ENCODE measurements at places on chromosomes 16 and 17.

DNA sequence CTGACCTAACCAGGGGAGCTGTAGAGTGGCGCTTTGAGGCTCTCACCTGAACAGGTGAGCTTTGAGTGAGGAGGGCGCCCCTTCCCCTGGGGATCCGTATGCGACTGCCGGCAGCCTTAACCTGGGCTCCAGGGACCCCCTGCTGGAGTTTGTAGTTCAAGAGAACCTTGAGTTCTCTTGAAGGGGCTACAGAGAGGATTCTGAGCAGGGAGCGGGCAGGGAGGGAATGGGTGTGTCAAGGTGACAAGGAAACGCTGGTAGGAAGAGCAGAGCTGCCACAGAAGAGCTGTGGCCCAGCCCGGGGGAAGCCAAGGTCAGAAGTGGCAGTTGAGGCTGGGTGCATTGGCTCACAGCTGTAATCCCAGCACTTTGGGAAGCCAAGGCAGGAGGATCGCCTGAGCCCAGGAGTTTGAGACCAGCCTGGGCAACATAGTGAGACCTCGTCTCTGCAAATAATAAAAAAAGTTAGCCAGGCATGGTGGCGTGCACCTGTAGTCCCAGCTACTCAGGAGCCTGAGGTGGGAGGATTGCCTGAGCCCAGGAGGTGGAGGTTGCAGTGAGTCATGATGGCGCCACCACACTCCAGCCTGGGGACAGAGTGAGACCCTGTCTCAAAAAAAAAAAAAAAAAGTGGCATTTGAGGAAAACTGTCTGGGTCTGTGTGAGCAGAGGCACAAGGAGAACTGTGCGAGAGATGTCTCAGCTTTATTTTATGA is 1.2 kb downstream of the LLGL2 start:
- DNase-seq, result no peak

DNA sequence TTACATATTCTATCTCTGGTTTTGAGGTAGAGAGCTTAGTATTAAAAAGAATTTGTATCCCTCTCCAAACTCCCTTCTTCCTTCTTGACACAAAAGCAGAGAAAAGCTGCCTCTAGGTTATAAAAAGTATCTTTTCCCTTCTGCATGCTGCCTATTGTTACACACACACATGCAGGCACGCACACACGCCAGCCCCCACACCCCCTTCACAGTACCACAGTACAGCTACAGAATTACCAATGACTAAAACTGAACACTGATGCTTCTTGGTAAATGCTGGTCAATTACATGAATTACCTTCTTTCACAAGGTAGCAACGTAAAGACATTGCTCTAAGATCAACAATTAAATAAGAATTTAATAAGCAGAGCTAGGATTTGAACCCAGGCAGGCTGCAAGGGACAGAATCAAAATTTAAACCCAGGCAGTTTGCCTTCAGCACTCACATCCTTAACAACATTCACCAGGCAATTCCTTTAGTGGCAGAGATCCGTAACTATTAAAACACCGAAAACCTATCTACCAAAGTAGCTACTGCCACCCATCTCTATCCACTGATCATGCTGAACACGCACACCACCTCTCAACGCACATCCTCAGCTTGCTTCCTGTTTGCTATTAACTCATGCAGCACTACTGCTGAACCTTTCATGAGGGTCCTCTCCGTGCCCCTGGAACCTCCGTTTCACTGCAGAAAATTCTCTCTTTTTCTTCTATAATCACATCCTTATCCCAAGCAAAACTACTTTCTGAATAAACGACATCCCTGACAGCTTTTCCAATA is 37.8 kb downstream of the YWHAE start:
- DNase-seq, result no peak

GRCh38 chr16:53745753-53746266 is 41.9 kb downstream of the FTO start:
- DNase-seq, result no peak

GRCh38 chr16:1278477-1278876 is 22.6 kb downstream of the TPSD1 start:
- DNase-seq, result no peak

GRCh38 chr17:5560361-5560988 is 23.8 kb downstream of the NLRP1 start:
- no peak for DNase-seq

DNA sequence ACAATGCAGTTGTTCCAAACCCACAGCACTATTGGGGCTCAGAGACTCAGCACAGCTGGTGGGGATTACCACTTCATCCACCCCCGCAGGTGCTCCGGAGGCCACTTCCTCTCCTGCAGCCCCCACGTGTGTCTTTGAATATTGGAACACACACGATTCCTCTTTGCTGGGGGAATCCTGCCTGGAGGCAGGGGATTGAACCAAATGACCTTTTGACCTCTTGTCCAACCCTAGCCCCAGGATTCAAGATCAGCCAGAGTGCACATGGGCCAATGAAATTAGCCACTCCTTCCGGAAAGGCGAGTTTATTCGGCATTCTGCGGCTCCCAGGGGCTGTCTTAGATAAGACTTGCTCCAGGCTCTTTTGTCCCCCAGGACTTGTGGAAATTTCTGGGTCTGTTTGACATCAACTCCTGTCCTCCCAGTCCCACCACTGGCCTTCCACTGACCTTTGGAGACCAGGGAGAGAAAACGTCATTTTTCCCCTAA is 350.2 kb downstream of the FOXL1 start:
- DNase-seq, result no peak

GRCh38 chr16:31476303-31477219 is 4.6 kb downstream of the TGFB1I1 start:
- peak; percentile 83 for DNase-seq

- no peak for DNase-seq
Observed at GRCh38 chr16:86251682-86252081, 258.6 kb upstream of the FOXF1 start.

DNA sequence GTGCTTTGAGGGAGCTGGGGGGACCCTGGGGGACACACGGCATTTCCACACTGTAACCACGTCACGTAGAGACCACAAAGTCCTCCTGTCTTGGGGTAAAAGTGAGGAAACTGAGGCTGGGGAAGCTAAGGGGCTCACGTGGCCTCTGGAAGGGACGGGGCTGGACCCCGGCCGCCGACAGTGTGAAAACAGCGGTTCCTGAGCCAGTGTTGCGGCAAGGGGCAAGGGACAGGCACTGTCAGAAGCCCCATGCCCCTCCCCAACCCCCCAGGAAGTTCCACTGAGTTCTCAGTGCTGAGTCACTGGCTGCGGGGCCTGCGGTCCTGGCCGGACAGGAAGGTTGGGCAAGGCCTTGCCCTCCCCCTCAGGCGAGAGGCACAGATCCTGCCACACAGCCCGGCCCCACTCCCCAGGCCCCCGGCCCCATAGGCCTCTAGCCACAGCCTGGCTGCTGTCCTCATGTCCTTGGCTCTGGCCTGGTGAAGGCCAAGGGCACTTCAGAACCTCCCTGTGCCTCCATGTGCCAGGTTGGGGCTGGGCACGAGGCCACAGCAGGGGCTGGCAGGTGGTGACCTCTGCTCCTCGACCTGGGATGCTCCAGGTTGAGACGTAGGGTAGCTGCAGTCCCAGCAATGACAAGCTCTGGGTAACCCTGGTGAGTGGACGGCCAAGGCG is 5.0 kb upstream of the CCDC57 start:
- no peak for DNase-seq
